Upper lobe of left lung (tissue), 6 donors: ENCODE measurements at places on chromosomes 7 and 10.

- no peak for DNase-seq
These were observed 35.5 kb downstream of the GPR141 start for GRCh38 chr7:37719077-37719476.

- no peak for DNase-seq
These were observed 78.3 kb downstream of the HTR7 start for GRCh38 chr10:90779548-90779947.

GRCh38 chr7:74480861-74481417, 27.2 kb downstream of the GTF2IRD1 start:
- peak; percentile 83 for DNase-seq

- DNase-seq = peak; percentile 25
These were observed at the start of gene NUPR2 for GRCh38 chr7:56115852-56116538. NUPR2 (minus strand) TSS chr7:56116417; CDS start chr7:56116314, 103 bp downstream.

DNA sequence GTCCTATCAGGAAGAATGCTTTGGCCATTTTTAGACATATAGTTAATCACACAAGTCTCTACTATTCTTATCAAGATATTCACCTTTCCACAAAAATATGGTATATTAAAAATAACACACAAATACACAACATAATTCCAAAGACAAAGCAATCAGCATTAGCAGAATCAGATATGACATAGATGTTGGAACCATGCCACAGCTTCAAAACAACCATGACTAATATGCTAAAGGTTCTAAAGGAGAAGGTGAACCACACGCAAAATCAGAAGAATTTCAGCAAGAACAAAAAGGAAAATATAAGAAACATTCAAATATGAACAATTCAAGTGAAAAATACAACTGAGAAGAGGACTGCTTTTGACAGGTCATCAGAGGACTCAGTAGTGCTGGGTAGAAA, 670.2 kb upstream of the SORCS1 start:
- DNase-seq = no peak

DNA sequence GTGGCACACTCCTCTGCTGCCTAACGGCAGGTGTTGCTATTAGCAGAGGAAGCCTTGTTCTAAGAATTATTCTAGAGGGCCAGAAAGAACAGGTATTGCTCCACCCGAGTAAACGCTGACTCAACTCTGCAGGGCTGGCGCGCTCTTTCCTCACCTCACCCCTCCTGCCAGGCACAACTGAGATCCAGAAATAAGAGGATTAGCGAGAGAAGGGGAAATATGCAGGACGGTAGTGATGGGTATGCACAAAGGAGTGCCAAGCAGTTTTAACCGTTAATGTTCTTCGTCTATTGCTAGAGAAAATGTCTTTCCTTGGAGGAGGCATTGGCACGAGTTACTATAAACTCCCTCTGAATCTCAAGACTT, 369 bp upstream of the SCIN start:
- DNase-seq = no peak

GRCh38 chr7:142110638-142111037, 880 bp upstream of the MGAM2 start:
- no peak for DNase-seq

- no peak for DNase-seq
These were observed 71.6 kb upstream of the ANKRD1 start for GRCh38 chr10:90992462-90992861.
